ENCODE measurements at places on chromosomes 16 and 17.

GRCh38 chr17:42698736-42699414 is 16.5 kb downstream of the CNTNAP1 start:
- no peak for DNase-seq

GRCh38 chr17:66960613-66961012 is 3.9 kb upstream of the CACNG4 start:
- no peak for DNase-seq

DNA sequence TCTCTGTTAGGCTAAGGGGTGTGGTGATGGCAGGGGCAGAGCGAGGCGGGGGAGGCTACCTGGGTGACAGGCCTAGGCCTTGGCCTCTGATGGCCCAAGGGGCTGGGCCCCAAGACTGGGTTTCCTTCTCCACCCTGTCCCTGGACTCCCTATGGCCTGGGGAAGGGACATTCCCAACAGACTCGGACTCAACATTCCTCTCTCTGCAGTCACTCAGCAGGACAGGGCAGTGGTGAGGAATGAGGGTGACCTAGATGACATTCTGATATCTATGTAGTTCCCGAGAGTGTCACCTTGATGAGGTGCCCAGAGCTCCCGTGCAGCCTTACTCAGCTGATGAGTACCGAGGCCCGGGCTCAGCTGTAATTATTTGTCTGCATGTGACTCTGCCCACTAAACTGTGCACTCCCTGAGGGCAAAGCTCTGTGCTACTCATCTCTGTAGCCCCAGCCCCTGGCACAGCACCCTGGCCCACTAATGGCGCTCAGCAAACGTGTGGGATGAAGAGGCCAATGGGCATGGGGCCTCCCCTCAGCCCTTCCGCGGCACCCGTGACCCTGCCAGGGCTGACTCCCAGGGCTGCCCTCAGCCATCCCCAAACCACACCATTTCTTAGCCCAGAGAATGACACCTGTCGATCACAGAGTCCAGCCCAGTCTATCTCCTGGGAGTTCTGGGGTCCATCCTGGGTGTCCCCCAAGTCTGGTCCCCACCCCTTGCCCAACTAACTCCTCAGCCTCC is 2.2 kb downstream of the PLCD3 start:
- no peak for DNase-seq

DNA sequence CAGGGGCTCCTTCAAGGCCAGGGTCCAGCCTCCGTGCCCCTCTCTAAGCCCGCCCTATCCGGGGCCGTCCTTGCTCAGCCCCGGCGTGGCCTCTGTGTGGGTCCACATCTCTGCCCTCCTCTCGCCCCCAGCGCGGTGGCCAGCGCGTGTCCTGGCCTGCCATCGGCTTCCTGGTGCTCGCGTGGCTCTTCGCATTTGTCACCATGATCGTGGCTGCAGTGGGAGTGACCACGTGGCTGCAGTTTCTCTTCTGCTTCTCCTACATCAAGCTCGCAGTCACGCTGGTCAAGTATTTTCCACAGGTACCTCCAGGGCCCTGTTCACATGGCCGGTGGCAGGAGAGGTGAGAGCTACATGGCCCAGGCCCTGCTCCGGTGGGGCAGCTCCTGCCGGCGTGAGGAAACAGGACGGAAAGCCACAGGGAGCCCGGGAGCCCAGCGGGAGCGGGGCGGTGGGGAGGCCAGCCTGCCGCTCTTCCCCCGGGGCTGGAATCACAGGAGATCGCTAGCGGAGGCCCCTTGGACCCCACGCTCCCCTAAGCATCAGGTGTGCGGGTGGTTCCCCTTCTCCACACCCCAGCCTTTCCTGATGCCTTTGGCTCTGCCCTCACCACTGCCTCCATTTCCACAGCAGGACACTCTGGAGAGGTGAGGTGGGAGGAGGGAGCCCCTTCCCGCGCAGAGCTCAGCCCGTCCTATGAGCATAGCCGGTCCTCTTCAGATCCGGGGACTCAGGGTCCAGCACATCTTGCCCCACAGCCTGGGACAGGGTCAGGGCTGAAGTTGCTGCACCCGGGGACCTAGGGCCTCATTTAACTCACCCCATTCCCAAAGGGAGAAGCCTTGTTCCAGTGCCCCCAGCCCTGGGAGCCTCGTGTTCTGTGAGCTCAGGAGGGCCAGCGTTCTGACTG is 10.2 kb downstream of the TAX1BP3 start:
- DNase-seq = no peak

DNA sequence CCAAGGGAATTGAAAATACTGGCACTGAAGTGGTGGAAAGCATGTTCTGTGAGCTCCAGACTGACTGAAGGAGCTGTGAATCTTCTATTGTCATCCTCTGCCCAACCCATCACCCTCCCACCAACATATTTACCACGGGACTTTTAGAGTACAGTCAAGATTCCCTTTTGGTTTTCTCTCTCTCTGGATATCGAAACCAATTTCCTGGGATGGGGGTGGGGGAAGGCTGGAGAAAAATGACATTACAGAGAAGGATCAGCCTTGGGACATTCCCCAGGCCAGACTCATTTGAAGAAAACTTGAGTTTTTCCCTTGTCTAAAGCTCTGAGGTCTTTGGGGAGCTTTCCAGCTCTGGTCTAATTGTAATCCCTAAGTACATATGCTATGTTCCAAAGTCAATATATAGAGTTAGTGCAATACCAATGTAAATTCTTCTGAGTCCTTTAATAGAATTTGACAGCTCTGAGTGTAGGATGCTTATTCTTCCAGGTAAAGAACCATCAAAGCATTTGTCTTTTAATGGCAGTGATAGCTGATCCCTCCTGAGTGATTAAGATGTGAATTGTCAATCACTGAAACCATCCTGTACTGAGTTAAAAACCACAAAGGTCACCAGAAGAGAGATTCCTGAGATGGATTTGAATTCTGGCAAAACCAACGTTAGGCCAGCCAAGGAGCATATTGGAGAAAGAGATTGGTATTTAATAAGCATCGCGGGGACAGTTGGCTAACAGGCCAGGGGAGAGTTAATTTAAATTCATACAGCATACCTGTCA is 48.8 kb upstream of the CCL1 start:
- DNase-seq = no peak

DNA sequence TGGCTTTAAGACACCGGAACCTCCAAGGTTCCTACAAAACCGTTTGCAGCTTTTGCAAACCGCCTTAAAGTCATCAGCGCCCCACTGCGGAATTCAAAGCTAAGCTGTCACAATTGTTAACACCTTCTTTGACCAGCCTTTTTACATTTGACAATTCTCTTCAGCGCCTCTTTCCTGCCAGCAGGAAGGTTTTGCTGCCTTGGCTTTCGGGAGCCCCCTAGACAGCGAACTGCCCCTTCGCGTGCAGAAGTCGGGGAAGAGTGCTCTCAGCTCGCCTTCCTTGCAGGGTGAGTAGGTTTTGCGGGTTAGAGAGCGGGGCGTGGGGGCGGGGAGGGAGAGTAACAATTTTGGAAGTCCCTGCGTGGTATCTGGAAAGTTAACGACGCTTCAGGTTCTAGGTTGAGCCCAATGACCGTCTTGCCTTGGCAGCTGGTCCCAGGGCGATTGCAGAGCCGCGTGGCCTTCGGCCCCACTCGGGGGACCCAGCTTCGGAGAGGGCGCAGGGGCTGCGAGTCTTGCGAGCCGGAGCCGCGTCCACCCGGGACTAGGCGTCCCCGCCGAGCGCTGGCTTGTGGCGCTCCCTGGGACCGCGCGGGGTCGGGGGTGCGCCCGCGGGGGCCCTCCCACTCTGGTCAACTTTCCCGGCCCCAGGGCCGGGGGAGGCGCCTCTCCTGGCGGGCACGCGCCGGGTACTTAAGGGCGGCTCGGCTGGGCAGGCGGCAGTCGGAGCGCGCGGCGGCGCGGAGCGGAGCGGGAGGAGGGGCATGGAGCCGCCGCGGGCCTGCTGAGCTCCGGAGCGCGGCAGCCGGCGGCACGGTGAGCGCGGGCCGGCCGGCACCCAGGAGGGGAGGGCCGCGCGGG is at the start of gene HAS3:
TSS of gene HAS3 (plus strand) at position 153 of the 861 bp plus-strand sequence. CDS start 3,743 bp downstream, outside the sequence.
- DNase-seq = no peak

GRCh38 chr17:18321309-18321708 is 6.2 kb downstream of the SMCR8 start:
- DNase-seq = no peak

DNA sequence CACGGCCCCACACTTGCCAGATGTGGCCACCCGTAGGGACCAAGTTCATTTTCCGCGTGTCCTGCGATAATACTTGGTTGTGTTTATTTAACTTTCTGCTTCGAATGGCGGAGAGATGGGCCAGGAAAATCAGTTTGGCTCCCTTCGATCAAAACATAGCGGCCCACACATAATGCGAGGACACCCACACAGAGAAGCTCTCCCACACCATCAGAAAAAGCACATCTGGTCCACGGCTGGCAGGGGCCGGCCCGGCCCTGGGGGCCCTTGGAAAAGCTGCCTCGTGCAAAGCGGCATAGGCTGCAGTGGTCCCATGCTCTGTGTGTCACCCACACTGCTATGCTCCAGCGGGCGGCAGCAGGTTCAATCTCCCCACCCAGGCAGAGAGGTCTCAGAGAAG is 46.9 kb downstream of the ZNF423 start:
- DNase-seq = no peak

DNA sequence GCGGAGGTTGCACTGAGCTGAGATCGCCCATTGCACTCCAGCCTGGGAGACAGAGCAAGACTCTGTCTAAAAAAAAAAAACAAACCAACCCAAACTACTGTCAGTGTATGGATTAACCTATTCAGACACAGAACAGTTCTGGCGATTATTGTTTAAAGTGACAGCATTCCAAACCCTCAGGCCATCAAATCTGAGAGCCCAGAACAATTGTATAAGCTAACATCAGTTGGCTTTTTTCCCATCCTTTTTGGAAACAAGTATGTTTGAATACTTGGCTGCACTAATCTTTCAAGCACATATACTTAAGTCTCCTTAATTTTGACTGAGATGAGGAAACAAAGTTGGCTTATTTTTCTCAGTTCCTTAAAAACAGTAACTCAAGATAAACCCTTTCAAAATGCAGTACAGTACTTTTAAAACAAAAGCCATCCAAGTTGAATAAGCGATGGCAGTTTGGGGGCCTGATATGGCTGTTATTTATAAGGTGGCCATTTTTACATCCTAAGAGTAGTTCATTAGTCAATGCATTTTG is 1.4 kb downstream of the ZSWIM7 start:
- no peak for DNase-seq

GRCh38 chr17:8745586-8746500 is 1.2 kb upstream of the CCDC42 start:
- DNase-seq = peak; percentile 66

DNA sequence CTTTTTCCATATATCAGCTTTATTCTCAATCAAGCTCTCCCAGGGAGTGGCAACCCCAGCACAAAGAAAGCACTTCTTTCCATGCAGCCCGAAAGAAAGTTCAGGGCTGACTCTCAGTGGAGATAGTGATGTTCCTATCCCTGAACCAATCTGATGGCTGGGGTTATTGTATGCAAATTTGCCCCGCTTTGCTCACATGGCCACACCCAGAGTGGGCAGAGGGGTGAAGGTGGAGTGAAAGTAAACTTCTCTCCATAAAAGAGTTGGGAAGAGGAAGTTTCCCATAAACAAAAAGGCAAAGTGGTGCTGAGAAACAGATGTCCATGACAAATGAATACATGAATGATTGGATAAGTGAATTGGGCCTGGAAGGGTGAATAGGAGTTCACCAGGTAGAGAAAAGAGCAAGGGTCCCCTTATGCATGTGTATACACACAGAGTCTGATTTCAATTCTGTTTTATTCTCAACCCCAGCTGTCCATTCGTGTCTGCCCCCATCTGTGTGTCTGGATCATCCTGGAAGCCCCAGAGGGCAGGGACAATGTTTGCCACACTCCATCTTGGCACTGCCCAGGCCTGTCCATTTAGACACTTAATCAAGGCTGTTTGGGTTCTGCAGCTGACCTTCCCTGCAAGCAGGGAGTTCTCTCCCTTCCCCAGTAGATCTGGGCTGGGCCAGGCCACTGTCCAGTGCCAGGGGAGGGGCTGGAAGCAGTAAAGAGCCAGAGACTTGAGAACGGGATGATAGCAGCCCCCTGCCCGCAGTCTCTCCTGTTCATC is 14.1 kb upstream of the NGFR start:
- no peak for DNase-seq

GRCh38 chr16:88377961-88378360 is 4.8 kb upstream of the ZNF469 start:
- no peak for DNase-seq

- no peak for DNase-seq
Observed at GRCh38 chr16:6753553-6753952, 579.1 kb upstream of the RBFOX1 start.

All from hematopoietic multipotent progenitor cell treated with erythropoietin and hydrocortisone succinate and interleukin-3 and kit ligand, for 17 days (in vitro differentiated cells).